Left kidney (tissue), 8 donors: ENCODE measurements at places on chromosomes 6 and 20.

DNA sequence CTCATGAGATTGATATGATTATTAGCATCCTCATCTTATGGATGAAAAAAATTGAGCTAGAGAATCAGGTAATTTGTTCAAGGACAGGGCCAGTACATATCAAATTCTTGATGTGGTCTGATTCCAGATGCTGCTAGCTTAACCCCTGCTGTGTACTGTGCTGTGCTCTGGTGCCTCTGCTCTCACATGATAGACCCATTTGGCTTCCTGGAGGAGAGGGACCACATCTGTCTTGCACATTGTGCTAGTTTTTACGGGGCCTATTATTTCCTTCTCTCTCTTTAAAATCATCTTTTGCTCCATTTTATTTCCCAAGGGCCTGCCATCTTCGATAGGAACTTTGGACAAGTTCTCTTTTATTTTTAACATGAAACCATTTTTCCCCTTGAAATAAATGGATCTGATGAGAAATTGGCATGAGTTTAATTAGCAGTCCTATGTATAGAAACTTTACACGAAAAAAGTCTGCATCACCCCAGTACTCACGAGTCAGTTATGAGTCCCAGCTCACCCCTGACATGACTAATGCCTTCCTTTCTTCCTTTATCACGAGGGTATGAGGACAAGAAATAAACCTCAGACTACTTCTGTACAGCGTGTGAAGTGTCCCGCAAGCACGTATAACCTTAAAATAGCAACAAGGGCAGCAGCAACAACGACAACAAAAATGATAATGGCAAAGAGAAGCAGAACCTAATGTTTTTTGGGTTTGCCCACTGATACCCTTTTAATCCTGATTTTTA is 26.5 kb downstream of the CD109 start:
- DNase-seq = no peak

- no peak for DNase-seq
Observed at GRCh38 chr6:17984399-17984798, 3.0 kb downstream of the KIF13A start.

DNA sequence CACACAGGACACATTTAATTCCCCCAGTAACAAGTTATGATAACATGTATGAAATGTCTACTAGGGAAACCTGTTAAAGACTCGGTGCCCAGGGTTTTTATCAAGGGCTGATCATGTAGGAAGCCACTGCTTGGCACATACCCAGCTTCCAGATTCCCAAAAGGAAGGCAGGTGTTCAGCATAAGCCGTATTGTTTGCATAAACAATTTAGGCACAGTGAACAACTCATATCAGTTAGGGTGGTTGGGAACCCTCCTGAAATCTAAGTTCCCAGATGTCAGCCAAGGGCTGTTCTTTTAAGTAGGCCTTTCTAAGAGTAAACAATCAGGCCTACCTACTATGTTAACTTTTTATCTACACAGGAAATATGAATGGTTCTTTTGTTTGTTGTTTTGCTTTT is 74.1 kb downstream of the ASXL1 start:
- no peak for DNase-seq

DNA sequence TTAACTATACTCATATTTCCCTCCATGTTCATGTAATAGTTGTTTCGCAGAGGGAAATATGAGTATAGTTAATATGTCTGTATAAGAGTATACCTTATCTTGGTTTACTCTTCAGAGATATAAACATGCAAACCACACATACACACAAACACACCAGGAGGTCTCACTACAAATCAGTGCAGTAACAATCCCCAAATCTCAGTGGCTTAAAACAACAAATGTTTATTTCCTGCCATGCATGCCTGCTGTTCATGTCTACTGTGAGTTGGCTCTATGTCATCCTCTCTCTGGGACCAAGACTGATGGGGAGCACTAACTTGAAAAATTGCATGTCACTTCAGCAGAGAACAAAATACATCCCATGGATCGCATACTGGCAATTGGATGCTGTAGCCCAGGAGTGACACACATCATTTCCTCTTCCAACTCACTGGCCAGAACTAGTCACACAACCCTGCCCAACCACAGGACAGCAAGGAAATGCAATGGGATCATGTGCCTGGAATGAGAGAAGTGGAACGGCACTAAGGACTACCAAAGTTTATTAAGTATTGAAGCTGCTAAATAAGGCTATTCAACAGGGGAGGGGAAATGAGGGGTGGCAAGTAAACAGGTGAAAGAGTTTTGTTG is 89.0 kb upstream of the DTNBP1 start:
- DNase-seq = no peak

- DNase-seq = peak; percentile 32
Observed at GRCh38 chr6:18347866-18348265, 39.3 kb upstream of the RNF144B start.

GRCh38 chr6:31791324-31792089 is 4.0 kb downstream of the VARS1 start:
- DNase-seq = peak; percentile 76
